Stimulated activated CD8-positive, alpha-beta memory T cell treated with anti-CD3 and anti-CD28 coated beads, Interleukin-4, amount 100 ng/mL, for 1 hour (primary cell): ENCODE measurements at places on chromosomes 4 and X.

DNA sequence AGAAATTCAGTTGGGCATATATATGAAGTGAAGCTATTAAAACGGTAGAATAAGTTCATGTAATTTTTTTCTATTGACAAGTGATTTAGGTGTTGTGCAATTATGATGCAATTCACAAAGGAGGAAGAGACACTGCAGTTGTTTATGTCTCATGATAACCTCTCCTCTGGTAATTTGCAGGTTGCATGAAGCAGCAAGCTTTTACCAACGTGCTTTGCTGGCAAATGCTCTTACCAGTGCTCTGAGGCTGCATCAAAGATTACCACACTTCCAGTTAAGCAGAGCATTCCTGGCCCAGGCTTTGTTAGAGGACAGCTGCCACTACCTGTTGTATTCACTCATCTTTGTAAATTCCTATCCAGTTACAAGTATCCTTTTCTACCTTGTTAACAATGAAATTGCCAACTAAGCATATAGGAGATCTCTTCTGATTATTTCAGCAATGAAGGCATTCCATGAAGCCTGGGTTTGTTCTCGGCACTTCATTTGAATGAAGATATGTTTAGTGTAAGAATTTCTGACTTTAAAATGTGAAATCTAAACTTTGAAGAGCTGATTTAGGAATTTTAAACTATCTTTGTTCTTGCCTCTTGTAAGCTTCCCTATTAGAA lies 3.9 kb downstream of the TMEM33 start:
- no peak for DNase-seq

- DNase-seq, result no peak
These were observed 31.5 kb downstream of the PALLD start for GRCh38 chr4:168528131-168528949.

DNA sequence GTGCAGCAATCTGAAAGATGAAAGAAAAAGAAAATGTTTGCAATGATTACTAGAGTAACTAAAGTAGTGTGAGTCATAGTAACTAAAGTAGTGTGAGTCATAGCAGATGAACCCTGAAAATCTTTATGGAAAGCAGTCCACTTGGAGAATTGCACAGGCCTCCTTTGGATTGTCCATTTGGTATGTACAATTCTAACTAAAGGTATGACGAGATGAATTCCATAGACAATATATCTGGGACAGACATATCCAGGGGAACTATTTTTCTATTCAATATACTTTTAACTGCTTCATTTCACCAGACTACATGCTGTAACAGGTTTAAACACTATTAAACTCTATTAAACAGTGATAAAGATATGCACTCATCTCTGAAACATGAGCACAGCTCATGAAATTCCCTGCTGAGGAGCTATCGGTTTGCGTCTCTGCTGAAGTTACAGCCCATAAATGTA lies 798.7 kb downstream of the PCDH7 start:
- DNase-seq, result no peak

GRCh38 chrX:39677585-39677977 lies 420.2 kb downstream of the BCOR start:
- no peak for DNase-seq

GRCh38 chrX:22247169-22247568 lies 25.5 kb upstream of the CBLL2 start:
- DNase-seq, result no peak

GRCh38 chr4:142940425-142941330 lies 94.6 kb upstream of the INPP4B start:
- DNase-seq, result no peak
